ENCODE measurements at places on chromosomes 4 and X. TPM values are rescaled to one million over a fixed set of nuclear protein-coding genes. Genes with fewer than 3 reads are reported as not detected.
A peak's percentile ranks its signal among the peaks of the same experiment; 100 is the strongest.

The GLRA2 gene
- total RNA-seq: not detected

The LRCH2 gene
- total RNA-seq: 5.8 TPM

DNA sequence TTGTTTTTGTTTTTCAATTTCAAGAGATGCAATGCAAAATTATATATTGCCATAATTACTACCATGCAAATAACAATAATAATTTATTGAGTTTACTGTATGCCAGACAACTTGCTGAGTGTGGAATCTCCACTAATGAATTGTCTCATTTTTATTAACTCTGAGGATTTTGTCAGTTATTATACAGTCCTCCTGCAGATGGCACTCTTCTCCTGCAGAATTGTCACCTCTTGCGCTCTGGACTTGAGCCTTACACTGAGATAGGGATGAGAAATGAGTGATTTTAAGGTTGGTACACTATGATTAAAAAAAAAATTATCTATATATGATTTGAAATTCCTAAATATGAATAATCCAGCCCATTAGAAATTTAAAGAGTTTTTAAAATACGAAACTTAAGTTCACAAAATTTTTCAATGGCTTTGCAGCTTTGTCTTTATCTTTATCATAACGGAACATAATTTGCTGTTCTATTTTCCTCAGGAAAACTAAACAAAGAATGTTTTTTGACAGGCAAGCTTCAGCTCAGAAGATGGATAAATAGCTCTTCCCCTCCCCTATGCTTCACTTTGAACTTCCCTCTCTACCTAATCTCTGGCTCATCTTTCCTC is 12.7 kb upstream of the PAQR3 start:
- DNase-seq: no peak

DNA sequence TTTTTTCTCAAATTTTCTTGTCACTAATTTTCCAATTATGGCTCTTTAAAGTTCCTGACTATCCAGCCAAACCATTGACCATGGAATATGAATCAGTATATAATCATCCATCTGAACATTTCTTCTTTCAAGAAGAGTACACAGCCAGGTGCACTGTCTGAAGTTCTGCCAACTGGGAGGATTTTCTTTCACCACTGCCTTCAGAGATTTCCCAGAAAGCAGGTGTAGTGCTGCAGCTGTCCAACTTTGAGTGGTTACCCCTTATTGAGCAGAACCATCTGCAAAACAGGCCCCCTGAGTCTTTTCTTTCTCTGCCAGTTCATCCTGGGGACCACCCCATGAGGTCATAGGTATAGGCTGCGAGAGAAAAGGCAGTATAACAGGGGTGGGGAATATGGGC is 1213.2 kb downstream of the RAPGEF2 start:
- no peak for DNase-seq

The ANXA3 gene
- 68.7 TPM for total RNA-seq

The TNMD gene
- total RNA-seq: not detected

GRCh38 chr4:156676116-156676851 is 295.3 kb downstream of the PDGFC start:
- DNase-seq: peak; percentile 21

The ADGRG2 gene
- not detected for total RNA-seq

The SAGE1 gene
- not detected for total RNA-seq

GRCh38 chr4:71415491-71415890 is 76.7 kb downstream of the SLC4A4 start:
- peak; percentile 30 for DNase-seq

GRCh38 chr4:81457345-81457744 is 14.4 kb downstream of the RASGEF1B start:
- no peak for DNase-seq

DNA sequence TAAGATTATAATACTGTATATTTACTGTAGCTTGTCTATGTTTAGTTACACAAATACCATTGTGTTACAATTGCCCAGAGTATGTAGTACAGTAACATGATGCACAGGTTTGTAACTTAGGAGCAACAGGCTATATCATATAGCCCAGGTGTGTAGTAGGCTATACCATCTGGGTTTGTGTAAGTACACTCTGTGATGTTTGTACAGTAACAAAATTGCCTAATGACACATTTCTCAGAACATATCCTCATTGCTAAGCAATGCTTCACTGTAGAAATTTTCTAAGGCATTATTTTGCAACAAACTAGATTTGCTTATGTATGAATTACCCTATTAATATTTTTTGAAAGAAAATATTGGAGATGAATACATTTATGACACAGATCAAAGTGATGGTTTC is 1390.9 kb downstream of the C4orf33 start:
- no peak for DNase-seq

The GAB1 gene
- total RNA-seq: 13.6 TPM

DNA sequence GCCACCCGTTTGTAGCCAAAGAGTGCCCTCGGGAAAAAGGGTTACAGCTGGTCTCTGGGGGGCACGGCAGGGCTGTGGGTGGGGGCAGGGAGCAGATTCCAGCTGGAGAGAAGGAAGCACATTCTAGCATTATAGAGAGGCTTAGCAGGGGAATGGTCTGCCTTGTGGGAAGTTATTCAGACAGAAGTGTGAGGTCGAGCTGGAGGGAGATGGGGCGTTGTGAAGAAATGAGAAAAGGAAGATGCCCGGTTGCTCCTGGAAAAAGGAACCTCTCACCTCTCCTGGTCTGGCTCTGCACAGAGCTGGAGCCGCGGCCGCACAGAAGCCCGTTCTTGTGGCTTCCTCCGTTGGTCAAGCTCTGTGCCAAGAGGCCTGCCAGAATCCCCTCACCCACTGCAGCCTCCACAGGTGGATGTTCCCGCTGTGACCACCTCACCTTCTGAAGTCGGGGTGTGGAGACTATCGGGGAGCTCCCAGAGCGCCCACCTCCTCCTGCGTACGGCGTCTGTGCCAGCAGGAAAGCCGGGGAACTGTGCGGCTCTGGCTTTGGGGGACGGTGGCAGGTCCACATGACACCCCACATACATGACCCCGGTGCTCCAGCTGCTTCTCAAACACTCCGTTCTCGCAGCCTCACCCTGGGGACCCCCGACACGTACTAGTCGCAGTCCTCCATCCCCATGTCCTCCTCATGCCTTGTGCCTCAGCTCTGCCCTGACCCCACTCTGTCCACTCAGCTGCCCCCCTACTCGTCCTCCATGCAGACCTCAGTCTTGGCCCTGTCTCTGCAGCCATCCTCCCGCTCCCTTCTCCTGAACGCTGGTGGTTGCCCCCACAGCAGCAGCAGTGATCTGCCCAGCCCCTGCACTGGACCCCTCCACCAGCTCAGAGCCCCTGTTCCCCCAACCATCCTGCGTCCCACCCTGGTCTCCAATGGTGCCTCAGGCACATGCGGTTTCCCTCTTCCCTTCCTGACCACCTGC is 52.2 kb upstream of the HGFAC start:
- DNase-seq: no peak

GRCh38 chr4:38775326-38775725 is 7.5 kb downstream of the TLR10 start:
- DNase-seq: no peak

DNA sequence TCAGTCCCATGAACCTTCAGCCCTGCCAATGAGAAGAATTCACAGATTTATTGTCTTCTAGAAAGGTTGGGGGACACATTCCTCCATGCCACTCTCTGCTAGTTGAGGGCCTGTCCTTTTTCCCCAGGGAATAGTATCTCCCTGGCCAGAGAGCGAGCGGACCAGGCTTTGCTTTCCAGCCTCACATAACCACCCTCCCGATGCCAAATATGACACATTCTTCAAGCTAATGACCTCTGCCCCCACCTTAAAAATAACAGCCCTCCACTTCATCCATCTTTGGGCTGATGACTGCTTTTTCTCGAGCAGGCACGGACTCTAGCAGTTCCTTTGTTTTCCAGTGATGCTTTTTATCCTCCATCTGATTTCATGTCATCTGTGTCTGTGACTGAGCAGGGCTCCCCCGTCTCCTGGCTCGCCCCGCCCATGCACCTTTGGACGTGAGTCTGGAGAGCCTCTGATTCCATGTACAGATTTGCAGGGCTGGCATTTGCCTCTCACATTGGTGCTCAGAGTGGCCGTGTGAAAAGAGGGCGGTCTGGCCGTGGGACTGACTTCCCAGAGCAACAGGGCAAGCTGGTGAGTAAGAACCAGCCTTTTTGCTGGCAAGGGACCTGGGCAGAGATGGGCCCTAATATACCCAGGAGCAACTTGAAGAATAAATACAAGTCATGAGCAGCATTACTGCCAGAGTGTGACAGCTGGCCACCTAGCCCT is 279.8 kb downstream of the BCOR start:
- no peak for DNase-seq

The CXCL5 gene
- total RNA-seq: 0.61 TPM

GRCh38 chr4:77104791-77105540 is 29.2 kb upstream of the CCNI start:
- peak; percentile 62 for DNase-seq

GRCh38 chr4:92776080-92776479 is 472.3 kb downstream of the GRID2 start:
- no peak for DNase-seq

The FAM241A gene
- total RNA-seq: 1.5 TPM

- DNase-seq: no peak
These were observed 163.4 kb downstream of the WDFY3 start for GRCh38 chr4:84803116-84803515.

- no peak for DNase-seq
These were observed 122.4 kb downstream of the C4orf33 start for GRCh38 chr4:129218360-129218759.

DNA sequence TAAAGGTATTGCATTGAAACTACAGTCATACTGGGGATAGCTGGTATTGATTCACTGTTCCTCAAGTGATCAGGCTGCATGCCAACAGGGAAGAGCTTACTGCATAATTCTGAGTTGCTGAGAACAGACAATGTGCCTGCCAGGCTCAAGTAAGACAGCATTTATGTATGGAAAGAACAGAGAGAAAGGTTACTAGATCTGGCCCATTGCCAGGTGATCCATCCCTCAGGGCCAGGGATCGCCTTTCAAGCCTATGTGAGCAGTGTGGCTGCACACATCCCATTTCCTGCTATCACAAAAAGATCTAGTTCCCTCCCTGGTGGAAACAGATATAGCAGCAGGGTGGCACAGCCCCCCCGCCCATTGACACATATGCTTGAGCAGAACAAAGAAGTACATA is 254.0 kb downstream of the TMA16 start:
- no peak for DNase-seq

- DNase-seq: no peak
These were observed 38.0 kb upstream of the SPARCL1 start for GRCh38 chr4:87567191-87567590.

DNA sequence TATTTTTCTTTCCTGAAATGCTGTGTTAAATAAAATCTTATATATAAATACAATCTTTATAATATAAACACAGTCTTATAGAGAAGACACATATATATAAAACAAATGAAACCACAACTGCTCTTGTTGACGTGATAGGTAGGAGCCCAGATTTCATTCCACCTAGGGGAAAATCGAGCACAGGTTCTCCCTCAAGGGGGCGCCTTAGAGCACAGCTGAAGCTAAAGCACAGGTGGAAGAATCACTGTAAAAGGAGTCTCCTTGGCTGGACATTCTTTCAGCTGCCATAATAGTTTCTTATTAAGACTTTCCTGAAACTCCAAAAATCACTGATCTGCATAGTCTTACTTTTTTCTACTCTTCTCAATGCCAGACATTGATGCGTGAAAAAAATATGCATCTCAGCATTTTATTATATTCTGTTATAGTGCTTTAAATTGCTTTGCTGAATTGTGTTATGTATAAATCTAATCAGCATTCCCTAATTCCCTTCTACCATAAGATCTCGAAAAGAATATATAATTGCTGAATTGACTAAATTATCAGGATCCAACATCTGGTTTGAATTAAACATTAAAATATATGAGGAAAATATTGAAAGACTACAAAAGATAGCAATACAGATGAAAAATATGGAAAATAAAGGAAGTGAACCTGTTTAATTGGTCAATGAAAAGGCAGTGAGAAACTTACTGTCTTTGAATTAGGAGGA is 25.5 kb upstream of the RXFP1 start:
- no peak for DNase-seq

DNA sequence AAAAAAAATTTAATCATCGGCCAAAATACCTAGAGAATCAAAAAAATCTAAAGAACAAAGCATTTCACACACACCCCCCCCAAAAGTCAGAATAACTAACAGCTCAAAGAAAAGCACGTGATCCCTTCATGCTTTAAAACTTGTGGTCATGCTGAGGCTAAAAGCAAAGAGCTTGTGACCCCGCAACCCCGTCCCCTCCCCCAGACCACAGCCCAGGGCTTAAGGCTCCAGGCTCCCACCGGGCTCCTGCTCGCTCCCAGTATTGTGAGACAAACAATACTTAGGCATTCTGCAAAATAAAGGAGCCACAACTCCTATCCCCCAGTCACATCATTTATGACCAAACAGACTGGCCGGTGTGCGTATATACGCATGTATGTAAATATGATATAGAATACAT is 62.1 kb upstream of the CCDC160 start:
- no peak for DNase-seq

GRCh38 chr4:177611974-177612664 is 169.9 kb upstream of the AGA start:
- DNase-seq: no peak

GRCh38 chr4:102815981-102816380 is 11.4 kb downstream of the UBE2D3 start:
- DNase-seq: peak; percentile 93

GRCh38 chr4:182215148-182215547 is 28.1 kb upstream of the TENM3 start:
- peak; percentile 70 for DNase-seq

DNA sequence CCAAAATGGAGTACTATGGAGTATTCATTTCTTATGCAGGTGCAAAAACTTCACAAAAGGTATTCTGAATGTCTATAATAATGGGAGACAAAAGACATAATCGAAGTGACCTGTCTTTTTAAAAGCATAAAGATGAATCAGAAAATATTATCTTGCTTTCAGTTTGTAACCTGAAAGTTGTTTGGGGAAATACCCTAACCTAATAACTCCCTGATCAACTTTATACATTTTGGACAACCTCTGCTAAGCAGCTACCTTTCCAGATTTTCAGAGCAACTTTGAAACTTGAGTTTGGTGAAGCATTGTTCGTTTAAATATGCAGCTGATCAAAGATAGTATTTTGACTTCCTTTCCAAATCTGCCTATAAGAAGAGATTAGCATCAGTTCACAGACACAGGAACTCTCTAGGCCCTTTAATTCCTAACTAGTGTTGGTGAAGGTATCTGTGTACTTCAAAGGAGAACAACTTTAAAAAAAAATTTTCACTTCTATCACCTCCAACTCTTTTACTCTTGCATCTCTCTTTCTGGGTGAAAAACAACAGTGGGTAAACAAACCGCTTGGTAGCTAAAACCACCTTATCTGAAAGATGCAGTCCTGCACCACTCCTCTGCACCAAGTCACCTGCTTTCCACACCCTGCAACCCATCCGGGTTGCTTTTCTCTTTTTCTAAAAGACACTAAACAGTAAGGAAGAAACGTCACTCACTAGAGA is 26.5 kb downstream of the CD40LG start:
- DNase-seq: no peak

DNA sequence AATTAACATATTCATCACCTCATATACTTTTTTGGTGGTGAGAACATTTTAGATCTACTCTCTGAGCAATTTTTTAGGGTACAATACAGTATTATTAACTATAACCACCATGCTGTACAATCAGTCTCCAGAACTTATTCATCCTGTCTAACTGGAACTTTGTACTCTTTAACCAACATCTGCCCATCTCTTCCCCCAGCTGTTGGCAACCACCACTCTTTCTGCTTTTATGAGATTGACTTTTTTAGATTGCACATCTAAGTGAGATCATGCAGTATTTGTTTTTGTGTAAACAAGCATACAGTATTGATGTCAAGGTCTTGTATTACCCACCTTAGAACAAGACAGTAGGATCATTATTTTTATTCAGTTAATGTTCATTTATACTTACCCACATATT is 516.8 kb downstream of the RPA4 start:
- DNase-seq: no peak

The CDS1 gene
- 3.8 TPM for total RNA-seq

The DAPP1 gene
- total RNA-seq: 0.59 TPM

GRCh38 chr4:75822416-75822815 is 79.8 kb downstream of the PPEF2 start:
- no peak for DNase-seq

Data from astrocyte (in vitro differentiated cells and primary cell).